Type B pancreatic cell (in vitro differentiated cells): ENCODE measurements at places on chromosomes 5 and 9. TPM values are rescaled to one million over a fixed set of nuclear protein-coding genes. Genes with fewer than 3 reads are reported as not detected.

DNA sequence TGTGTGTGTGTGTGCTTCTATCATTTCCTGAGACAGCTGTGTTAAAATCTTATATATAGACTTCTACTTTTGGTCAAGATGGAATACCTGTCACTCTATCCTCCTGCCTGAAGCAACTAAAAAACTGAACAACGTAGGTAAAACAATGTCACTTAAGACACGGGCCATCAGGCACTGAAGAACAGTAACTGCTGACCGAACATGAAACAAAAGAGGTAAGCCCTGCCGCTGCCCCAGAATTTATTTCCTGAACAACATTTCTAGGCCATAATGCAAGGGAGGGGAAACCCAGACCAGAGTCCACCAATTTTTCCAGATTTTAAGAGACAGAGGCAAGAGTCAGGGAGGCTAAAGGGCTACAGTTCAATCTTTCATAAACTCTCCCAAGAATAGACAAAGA lies 156.0 kb downstream of the CDC42SE2 start:
- DNase-seq = no peak

DNA sequence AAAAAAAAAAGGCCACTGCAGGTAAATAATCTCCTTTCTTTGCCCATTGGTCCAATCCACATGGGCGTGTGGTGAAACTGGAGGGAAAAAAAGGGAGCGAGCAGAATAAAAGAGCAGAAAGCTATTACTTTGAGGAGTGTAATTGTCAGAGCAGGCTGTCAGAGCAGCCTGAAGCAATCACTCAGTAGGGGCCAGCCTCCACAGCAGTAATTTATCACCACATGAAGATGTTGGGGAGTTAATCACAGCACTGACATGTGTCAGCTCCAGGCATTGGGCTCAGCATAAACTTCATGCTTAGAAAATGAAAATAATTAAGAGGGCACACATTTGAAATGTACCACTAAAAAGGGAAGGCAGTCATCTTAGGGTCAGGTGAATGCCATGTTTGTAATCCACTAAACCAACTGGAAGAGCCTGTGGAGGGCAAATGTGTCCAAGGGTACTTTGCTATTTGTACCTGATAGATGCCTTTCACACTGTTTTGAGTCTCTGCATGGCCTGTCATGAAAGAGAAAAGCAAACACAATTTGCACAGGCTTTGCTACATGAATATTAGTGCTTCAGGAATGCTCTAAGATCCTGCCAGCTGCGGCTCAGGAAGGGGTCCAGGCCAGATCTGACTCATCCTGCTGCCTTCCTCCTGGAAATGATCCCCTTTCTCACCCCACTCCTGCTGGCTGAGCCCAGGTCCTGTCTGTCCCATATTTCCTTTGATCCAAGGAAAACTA lies 2.9 kb upstream of the PTGER4 start:
- no peak for DNase-seq

DNA sequence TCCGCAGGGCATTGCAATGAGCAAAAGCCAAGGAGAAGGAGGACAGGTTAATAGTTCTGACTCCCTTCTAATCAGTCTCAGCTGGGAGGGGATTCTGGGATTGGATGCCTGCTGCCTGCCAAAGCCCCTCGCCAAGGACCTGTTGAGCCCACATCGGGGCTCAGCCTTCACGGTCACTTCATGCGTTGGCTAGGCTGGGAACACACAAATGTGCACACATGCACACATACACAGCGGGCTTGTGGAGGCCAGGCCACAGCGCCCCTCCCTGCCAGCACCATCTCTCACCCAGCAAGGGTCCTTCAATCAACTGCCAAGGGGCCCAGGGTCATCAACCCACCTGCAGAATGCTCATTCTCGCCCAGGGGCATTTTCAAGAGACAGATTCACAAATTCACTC lies 113.9 kb downstream of the C5orf15 start:
- DNase-seq = no peak

DNA sequence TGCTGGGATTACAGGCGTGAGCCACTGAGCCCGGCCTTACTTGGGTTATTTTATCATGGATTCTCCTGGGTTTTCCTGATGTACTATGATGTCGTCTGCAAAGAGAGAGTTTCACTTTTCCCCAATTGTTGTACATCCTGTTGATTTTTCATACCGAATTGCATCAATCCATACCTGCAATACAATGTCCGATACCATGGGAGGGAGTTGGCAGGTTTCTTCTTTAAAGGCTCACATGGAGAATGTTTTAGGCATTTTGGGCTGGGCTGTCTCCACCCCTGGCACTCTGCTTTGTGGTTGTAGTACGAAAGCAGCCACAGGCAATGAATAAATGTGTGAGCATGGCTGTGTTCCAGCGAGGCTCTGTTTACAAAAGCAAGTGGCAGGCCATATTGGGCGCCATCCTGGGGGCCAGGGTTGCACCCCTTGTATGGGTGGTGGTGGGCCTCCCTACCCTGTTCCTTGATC lies 35.1 kb upstream of the EXOC3 start:
- no peak for DNase-seq

DNA sequence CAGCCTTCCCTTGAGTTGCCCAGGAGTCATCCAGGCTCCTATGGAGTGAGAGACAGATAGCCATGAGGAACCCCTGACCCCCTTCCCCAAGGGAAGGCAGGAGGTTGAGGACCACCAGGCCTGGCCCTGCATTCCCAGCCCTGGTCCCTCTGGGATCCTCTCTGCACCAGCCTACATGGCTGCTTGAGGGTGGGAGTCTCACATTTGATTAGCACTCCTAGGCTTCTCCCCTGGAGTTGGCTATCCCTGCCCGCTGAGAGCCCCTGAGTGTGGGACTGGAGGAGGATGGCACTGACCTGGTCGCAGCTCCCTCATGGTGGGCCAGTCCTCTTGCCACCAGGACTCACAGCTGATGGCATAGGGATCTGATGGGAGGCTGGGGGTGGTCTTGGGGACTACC lies 46.7 kb downstream of the SAR1B start:
- no peak for DNase-seq

- DNase-seq = no peak
These were observed 148.7 kb downstream of the CDK5RAP2 start for GRCh38 chr9:120431268-120431667.

DNA sequence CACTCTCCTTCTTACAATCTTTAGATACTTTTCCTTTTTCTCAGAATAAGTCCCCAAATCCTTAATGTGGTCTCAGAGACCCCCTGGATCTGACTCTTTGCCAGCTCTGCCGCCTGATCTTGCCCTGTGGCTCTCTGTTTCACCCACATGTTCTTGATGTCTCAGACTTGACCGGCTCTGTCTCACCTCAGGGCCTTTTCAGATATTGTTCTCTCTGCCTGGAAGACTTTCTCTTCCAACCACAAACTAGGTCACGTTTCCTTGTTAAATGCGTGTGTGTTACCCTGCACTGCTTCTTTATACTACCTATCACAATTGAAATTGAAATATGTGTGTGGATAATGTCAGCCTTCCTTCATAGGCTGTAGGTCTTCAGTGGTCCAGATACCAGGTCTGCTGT lies 265.4 kb upstream of the NUDT12 start:
- DNase-seq = no peak

- no peak for DNase-seq
These were observed 333.7 kb downstream of the ELAVL2 start for GRCh38 chr9:23492126-23493002.

DNA sequence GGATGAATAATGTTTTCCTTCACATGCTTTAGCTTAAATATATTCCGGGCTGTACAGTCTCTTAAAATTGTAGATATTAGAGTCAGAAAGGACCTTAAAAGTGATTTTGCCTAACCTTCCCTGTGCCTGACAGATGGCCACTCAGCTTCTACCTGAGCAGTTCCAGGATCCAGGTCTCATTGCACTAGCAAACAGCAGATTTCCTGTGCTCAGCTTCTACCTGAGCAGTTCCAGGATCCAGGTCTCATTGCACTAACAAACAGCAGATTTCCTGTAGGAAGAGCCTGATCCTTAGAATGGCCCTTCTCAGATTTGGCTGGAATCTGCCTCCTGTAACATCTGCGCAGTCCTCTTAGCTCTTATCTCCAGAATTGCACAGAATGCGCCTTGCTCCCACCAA lies 219.8 kb downstream of the AOPEP start:
- DNase-seq = no peak

- no peak for DNase-seq
These were observed 75.5 kb upstream of the BOD1 start for GRCh38 chr5:173691931-173692330.

DNA sequence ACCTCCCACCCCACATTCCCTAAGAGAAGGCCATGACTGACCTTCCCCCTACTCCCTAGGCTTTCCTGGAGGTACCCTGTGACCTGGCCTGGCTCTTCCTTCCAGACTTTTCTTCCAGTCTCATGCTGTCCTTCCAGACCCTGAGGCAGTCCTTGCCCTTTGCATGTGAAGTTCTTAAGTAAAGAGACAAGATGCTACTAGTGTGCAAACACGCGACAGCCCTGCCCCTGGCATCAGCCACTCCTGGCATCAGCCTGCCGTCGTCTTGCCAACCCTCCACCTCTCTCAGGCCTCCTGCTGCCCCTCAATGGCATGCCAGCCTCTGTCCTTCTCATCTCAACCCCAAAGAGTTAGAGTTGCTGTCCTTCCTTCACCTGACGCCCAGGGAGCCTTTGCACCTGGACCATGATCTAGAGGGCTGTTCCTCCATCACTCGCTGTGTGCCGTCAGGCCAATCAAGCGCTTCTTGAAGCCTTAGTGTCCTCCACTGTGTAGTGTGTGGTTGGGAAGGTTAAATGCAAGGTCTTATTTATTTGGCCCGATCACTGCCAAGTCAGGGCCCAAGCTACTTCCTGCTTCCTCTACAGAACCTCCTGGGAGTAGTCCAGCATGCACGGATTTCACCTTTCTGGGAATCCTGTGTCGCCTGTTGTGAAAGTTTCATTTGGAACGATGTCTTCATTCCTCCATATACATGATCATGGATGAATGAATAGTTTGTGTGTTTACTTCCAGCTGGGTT lies 61.9 kb downstream of the WWC1 start:
- no peak for DNase-seq

DNA sequence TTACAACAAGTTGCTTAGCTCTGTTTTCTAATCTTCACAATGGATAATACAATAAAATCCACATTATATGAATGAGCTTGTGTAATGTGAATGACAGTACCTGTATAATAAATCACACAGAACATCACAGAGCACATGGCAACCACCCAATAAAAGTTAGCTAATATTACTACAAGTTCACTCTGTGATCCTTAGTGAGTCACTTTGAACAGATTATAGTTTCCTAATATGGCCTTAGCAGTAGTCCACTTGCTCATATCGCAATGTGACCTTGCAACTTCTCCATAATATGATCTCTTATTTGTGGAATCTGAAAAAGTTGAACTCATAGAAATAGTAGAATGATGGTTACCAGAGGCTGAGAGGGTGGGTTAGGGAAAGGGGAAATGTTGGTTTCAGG lies 361.3 kb downstream of the PTPRD start:
- DNase-seq = no peak

DNA sequence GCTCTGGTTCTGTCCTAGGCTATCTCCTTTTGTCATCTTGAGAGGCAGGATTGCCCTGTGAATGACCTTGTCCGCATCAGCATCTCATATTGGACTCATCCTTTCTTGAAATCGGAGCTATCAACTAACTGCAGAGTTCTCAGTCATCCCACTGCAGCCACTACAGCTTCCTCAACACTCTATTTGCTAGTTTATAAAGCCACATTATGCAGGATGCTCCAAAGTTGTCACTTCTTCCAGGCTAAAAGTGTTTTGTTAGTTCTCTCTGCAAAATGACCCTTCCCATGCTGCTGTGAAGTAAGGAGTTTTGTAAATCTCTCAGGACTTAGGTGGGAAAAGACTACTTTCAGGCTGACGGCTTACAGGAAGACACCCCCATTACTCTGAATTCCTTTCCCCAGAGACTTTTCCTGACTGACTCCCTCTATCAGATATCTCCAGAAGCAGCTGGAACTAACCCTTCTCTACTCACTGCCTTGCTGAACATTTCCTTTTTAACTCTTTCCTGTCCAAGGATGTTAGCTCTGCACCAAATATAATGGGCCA lies 257.6 kb downstream of the NFIB start:
- no peak for DNase-seq

DNA sequence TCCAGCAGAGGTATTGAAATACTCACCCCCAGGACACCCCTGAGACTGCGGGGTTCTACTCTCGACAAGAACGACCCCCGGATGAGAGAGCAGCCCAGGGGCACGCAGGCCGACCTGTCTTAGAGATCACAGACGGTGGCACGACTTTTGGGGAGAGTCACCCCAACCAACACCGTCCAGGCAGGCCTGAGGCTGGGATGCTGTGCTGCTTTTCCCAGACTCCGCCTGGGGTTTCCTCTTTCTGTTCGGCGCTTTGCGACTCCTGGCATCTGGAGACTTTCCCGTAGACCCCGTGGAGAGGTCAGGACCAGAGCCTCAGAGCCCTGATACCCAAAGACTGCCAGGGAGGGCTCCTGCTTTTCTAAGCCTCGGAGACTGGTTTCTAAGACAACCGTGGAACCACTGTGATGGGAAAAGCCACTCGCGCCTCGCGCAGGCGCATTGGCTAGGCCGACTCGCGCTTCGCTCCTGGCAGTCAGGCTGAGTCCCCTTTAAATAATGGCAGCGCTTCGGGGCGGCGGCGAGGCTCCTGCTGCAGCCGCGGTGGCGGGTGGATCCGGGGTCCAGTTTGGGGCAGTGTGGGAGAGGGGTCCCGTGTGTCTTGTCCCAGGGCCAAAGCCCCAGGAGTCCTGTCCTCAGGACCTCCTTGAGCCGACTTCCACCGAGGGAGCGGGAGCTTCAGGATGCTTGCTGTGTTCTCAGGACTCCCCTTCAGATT lies 484.0 kb downstream of the SPATA31A7 start:
- peak; percentile 50 for DNase-seq

Gene ABCA2
- 44.7 and 47.7 TPM in 2 replicates for total RNA-seq

Gene CFAP157
- 0.26 and 8.0 TPM in 2 replicates for total RNA-seq

Gene F2RL2
- total RNA-seq = 0.29 and 5.1 TPM in 2 replicates

Gene KCNV2
- not detected in 2 replicates for total RNA-seq

Gene PFN3
- total RNA-seq = not detected in 2 replicates

Gene MRPL50
- total RNA-seq = 12.4 and 16.3 TPM in 2 replicates

Gene SLC6A18
- total RNA-seq = 0.41 and 0.48 TPM in 2 replicates

Gene PDLIM4
- total RNA-seq = 40.0 and 43.8 TPM in 2 replicates

Gene UNC13B
- 48.9 and 62.1 TPM in 2 replicates for total RNA-seq

Gene REEP5
- 61.0 and 98.4 TPM in 2 replicates for total RNA-seq

Gene PRSS3
- total RNA-seq = 0.86 TPM in 1 of 2 replicates, not detected in the other

Gene PALM2AKAP2
- 4.2 and 24.4 TPM in 2 replicates for total RNA-seq

Gene PHYHD1
- 10.0 and 14.3 TPM in 2 replicates for total RNA-seq

Gene PCDHB10
- 2.1 and 3.2 TPM in 2 replicates for total RNA-seq

Gene GAS1
- total RNA-seq = 16.0 and 120 TPM in 2 replicates
